ENCODE measurements at places on chromosomes 16 and 17.

GRCh38 chr17:59666235-59666634, 41.0 kb downstream of the PTRH2 start:
- DNase-seq: no peak

DNA sequence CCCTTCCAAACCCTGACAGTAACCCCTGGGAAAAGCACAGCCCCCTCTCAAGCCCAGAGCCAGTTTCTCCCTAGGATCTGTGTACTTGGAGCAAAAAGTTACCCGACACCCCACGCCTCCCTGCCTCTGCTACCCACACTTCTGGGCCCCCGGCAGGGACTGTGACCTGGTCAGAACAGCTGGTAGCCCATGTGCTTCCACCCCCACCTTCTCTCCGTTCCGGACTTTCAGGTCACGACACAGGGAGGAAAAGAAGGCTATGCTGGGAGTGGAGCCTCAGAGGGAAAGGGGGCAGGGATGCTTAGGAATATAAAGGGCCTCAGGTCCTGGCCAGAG, 6.4 kb downstream of the PPY start:
- no peak for DNase-seq

DNA sequence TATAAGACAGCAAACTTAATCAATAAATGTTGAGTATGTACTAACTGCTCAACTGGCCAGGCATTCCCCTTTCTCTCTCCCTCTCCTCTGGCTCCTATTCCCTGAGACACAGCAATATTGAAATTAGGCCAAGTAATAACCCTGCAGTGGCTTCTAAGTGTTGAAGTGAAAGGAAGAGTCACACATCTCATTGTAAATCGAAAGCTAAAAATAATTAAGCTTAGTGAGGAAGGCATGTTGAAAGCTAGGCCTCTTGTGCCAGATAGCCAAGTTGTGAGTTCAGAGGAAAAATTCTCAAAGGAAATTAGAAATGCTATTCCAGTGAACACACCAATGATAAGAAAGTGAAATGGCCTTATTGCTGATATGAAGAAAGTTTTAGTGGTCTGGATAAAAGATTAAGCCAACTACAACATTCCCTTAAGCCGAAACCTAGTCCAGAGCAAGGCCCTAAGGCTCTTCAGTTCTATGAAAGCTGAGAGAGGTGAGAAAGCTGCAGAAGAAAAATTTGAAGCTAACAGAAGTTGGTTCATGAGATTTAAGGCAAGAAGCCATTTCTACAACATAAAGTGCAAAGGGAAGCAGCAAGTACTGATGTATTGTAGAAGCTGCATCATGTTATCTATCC, 35.4 kb upstream of the ABCC11 start:
- no peak for DNase-seq

DNA sequence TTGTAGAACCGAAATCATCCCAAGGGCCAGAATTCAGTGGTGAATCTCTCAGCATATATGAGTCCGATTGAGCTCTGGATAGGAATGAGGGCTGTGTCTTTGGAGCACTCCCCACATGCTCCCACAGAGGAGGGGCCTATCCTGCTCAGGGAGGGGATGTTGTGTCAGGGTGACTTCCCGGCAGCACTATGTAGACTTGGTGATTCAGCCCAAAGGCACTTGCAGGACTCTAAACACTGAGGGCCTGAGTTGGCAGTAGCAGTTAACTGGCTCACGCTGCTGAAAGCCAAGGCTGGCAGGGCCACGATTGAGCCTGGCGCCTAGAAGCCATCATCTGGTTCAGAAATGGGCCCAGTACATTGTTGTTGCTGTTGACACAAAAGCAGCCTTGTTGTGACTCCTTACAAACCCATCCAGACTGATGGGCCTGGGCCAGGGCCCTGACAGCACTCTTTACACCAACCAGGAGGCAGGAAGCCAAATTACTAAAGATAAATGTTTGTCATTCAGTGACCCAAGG, 31.9 kb downstream of the NMT1 start:
- peak; percentile 98 for DNase-seq

- DNase-seq: no peak
These were observed 178.4 kb downstream of the CCDC182 start for GRCh38 chr17:57566721-57567120.
